Ecto neural progenitor cell (in vitro differentiated cells): ENCODE measurements at places on chromosomes 1 and 21.

DNA sequence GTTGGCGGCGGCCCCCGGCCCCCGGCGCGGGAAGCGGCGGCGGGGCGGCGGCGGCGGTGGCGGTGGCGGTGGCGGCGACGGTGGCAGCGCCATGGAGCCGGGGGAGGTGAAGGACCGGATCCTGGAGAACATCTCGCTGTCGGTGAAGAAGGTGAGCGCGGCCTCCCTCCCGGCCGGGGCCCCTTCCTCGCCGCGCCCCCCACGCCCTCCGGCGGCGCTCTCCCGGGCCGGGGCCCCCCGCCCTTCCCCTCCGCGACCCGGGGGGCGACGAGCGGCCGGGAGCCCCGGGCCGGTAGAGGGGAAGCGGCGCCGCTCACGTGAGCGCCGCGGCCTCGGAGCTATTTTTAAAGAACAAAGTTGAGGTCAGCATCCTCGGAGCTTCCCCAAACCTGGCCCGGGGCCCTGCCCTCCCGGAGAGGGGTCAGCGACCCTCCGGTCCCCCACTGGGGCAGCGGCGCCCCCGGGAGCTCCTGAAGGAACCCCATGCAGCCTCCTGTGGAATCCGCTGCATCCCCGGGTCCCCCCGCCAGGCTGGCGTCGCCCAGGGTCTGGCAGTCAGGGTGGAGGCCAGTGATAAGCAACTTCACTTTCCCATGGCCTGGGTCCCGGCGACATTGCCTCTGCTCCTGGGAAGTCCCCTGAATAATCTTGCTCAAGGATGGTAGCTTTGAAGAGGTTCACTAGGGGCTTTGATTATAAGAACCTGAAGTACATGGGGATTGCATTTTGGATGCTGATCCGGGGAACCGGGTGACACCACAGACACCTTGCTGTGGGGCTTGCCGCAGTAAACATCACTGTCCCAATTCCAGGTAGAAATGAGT, 560 bp downstream of the PLEKHM2 start:
- DNase-seq, result peak; percentile 72

DNA sequence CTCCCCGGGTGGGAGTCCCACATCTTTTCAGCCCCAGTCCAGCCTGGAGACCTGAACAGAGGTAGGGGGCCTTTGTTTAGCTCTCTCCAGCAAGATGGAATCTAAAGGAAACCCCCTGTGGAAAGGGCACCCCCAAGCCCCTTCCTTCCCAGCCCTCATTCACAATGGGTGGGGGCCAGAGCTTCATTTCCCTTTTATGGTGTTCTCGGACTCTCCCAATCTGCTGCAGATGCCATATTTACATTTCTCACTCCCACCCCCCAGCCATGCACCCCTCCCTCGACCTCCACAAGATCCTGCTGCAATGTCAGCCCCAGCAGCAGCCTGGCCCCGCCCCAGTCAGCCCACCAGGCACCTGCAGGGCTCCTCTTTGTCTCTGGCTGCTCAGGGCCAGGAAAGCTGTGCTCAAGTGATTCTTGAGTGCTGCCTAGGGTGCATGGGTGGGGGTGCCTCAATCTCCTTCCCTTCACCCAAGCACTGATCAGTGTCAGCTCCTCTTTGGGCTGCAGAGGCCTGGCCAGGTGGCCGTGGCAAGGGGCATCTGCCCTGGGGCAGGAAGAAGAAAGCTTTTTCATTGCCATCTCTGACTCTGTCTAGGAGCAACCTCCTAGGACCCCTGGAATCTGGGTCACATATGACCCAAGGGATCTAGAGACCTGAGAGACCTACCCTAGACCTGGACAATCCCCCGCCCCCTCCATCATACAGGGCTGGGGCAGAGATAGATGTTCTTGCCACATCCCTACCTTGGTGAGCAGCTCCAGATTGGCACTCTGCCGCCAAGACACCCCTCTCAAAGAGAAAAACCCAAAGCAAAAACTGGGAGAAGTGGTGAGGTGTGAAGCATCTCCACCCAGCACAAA, 1.7 kb downstream of the KIF21B start:
- no peak for DNase-seq

GRCh38 chr21:25359724-25360123, 247.6 kb downstream of the MRPL39 start:
- no peak for DNase-seq

- no peak for DNase-seq
Measured at GRCh38 chr1:176809292-176809691, 346.3 kb downstream of the PAPPA2 start.

DNA sequence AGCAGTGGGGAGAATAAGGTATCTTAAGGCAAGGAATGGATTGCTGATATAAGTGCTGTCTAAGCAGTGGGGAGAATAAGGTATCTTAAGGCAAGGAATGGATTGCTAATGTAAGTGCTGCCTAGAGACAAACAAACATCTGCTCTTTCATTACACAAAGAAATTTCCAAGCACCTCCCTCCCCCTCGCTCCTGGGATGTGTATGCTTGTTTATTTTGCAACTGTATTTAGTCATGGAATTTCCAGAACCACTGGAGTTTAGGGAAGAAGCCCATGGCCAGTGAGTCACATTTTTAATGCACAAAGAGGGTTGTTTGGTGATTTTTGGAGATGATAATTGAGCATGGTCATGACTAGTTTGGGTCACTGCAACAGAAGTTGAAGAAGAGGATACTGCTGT, 21.5 kb downstream of the PDPN start:
- no peak for DNase-seq

DNA sequence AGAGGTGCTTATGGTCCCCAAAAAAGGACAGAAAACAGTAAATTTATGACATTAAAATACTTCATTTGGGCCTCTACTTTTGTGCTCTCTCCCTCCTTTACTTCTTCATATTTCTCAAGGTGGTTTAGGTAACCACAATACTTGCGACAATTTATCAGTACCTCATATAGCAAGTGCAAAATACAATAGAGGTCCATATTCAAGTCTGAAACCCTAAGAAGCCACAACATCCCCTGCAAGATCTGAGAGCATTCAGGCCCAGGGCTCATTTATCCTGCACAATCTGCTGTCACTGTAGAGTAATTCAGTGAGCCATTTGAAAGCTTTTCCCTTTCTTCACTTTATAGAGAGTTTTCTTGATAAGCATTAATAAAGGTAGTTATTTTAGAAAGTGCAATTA, 24.2 kb upstream of the ATP6V1G3 start:
- DNase-seq, result no peak

- no peak for DNase-seq
Measured at GRCh38 chr1:220156620-220157146, 62.8 kb downstream of the IARS2 start.

DNA sequence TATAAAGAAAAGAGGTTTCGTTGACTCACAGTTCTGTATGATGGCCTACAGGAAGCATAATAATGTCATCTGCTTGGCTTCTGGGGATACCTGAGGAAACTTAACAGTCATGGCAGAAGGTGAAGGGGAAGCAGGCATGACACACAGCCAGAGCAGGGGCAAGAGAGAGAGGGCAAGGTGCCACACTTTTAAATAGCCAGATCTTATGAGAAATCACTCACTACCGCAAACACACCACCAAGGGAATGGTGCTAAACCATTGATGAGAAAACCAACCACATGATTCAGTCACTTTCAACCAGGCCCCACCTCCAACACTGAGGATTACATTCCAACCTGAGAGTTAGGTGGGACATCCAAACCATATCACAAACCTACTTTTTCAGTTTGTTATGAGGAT, 245.9 kb upstream of the SGIP1 start:
- DNase-seq, result no peak

- no peak for DNase-seq
Measured at GRCh38 chr1:93587354-93587753, 94.3 kb downstream of the BCAR3 start.

GRCh38 chr1:196049407-196049806, 558.8 kb downstream of the KCNT2 start:
- DNase-seq, result no peak

- no peak for DNase-seq
Measured at GRCh38 chr1:110918016-110918415, 45.1 kb downstream of the CD53 start.

- DNase-seq, result no peak
Measured at GRCh38 chr1:180982422-180982821, 40.2 kb downstream of the STX6 start.

DNA sequence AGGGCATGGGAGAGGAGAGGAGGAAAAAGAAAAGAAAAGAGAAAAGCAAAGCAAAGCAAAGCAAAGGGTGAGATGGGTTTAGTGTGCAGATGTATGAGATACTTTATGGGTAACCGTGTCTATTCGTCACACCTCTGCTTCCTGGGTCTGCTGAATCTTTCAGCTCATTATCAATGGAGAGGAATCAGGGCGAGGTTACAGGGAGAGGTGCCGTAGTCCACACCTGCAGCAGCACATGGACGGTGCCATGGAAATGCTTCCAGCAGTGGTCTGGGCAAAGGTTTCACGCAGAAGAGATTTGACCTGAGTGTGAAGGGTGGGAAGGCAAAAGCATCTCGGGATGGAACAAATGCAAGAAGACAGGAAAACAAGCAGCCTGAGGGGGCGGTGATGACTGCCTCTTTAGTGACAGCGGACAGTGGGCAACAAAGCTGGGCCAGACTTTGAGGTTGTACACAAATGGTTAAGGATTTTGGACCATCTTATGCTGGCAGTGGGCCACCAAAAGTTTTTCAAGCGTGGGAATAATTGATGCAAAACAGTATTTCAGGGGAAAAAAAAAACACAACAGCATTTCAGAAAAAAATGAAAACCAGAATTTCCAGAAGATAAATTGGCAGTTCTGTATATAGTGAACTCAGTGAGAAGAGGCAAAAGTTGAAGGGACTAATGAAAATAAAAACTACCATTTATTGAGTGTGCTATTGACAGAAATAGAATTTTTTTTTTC, 19.5 kb upstream of the SRP9 start:
- no peak for DNase-seq

DNA sequence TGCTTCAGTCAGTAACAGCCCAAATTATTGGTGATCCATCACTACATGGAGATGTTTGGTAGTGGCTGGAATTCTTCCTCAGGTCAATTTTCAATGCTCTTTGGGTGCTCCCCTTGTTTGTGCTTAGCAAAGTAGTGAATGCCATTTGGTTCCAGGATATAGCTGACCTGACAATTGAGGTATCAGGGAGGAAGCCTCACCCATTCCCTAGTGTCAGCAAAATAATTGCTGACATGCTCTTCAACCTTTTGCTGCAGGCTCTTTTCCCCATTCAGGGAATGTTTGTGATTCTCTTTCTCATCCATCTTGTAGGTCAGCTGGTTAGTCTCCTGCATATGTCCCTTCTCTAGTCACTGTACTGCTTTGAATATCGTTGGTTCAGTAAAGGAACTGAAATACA, 7.1 kb upstream of the OR10K1 start:
- DNase-seq, result no peak

- no peak for DNase-seq
Measured at GRCh38 chr1:39268906-39269305, 64.4 kb downstream of the MACF1 start.

GRCh38 chr1:152630596-152630995, 7.7 kb upstream of the LCE3A start:
- DNase-seq, result no peak

GRCh38 chr1:191839891-191840290, 318.4 kb upstream of the RGS18 start:
- no peak for DNase-seq

DNA sequence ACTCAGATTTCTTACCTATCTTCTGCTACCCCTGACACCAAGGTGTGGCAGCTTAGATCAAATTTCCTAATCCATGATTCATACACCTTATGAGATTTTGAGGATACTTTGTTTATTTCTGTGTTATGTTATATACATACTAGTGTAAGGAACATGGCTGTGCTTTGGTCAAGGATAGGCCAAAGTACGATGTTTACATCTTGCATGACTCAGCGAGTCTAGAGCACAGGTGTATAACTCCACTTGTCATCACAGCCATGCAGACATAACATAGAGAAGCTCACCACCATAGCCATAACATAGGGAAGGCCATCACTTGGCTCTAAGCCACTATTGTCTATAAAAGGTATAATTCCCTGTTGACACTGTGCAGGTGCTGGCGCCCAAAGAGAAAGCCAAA, 61.2 kb downstream of the GBP6 start:
- DNase-seq, result no peak

- no peak for DNase-seq
Measured at GRCh38 chr1:36776948-36777831, 257.1 kb downstream of the GRIK3 start.

- no peak for DNase-seq
Measured at GRCh38 chr1:119632103-119632490, 16.0 kb downstream of the ZNF697 start.

- DNase-seq, result no peak
Measured at GRCh38 chr1:155279268-155279667, 2.0 kb downstream of the HCN3 start.

GRCh38 chr1:18191481-18192155, 84.0 kb downstream of the IGSF21 start:
- DNase-seq, result no peak

DNA sequence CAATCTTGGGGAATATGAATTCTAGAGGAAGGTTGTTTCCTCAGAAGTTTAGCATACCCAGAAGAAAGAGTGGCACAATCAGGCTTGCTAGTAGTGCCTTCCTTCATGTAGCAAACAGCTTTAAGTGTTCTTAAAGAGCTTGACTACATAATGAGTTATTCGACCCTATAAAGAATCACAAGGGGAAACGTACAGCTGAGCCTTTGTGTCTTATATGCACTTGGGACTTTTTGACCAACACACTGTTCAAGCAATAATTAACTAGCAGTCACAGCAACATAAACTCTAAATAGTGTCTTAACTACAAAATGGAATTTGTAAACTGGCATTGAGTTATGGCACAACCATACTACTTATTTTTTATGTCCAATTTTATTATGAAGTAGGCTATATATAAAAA, 86.1 kb downstream of the TTLL7 start:
- no peak for DNase-seq

DNA sequence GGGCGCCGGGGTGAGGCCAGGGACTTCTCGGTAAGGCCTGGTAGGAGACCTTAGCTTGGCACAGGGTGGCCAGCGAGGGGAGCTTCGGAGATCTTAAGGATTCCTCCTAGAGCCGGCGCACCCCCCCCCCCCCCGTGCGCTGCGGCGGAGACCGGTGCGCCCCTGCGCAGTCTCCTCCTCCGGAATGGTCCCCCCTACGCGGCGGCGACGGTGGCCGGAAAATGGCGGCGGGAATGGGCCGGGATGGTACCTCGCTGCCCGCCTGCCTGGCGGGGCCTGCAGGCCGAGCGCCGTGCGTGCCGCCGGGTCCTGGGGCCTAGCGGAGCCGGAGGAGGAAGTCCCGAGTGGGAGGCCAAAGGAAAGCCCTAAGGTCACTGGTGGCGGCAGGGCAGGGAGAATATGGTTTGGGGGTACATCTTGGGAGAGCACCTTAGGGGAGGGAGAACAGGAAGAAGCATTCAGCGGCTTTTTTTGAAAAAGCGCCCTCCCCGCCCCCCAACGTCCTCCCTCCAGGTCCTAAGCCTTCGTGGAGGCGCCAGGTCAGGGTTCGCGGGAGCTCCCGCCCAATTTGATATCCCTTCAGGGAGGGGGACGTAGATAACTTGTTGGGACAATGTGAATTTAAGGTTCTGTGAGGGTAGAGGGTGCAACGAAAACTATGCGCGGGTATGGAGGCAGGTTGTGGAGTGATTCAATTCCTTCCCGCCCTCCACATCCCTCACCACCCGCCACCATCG, 429 bp downstream of the SRRM1 start:
- DNase-seq, result no peak

- DNase-seq, result no peak
Measured at GRCh38 chr1:180920702-180921101, 8.0 kb downstream of the KIAA1614 start.
